Effector CD4-positive, alpha-beta T cell (primary cell): ENCODE measurements at places on chromosomes 1 and 21.

- no peak for DNase-seq
Measured at GRCh38 chr1:77540501-77541161, 141.8 kb downstream of the ZZZ3 start.

GRCh38 chr1:48582408-48582807 is 110.4 kb upstream of the SPATA6 start:
- no peak for DNase-seq

- DNase-seq, result no peak
Measured at GRCh38 chr1:6117624-6118023, 62.5 kb downstream of the CHD5 start.

- DNase-seq, result no peak
Measured at GRCh38 chr1:150572918-150573647, 6.3 kb downstream of the MCL1 start.

DNA sequence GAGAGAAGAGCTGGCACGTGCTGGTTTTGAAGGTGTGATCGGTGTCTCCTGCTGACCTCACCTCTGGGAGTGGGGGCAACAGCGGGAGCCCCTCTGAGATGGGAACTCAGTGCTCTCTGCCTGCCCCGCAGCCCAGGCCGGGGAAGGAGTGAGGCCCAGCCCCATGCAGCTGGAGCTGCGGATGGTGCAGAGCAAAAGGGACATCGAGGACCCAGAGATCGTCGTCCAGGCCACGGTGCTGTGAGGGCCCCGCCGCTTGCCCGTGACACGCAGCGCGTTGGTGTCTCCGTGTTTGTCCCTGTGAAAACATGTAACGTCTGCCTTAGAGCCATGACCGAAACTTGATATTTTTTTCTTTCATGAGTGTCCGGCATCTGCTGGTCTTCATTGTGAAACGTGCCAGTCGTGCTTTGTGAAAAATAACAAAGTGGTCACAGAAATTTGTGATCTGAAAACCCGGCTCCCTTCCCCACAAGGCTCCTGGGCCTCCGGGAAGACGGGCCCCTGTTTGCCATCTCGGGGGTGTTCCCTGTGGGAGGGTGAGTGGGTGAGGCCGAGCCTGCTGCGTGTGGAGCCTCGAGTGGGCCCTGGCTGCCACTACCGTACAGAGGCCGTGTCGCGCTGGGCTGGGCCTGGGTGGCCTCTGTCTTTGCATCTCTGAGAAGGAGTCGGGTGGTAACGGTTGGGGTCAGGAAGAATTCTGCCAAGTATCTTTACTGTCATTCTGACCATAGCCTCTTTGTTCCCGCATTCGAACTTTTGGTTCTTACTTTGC is 20.1 kb downstream of the CSTB start:
- DNase-seq, result no peak

DNA sequence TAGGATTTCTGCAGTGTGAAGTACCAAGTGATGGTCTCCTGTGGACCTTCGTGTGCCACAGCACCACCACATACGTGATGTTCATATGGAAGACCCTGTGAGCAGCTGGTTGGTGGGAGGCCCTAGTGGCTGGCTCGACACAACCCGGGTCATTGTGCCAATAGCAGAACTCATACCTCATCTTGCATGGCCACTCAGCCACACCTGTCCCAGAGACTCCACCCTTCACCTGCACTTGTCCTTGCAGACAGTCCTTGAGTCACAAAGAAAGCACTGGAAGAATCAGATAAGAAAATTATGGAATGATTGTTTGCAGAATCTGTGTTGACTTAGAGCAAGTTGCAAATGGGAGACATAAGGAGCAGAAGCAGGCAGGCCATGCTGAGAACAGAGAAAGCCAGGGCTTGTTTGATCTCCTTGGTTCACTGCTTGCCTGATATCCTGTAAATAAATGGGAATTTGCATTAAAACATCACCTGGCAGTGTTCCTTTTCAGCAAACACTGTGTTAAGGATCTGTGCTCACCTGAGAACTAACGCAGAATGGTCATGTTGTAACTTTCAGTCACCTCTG is 307.7 kb downstream of the SIPA1L2 start:
- no peak for DNase-seq

DNA sequence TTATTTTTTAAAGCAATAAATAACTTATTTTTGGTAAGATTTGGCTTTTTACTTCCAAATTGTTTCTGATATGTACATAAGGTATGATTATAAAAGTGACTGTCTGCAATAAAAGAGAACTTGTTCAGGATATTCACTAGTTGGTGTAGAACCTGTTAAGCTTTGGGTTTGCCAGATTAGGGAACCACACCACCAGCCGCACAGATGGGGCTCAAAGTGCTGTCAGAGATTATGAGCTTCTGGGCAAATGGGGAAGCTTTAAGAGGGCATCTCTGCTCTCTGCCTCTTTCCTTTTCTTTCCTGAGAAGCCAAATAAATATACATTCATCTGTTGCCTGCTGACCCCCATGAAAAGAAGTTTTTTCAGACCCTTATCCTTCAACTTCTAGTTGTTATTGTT is 25.4 kb downstream of the IVNS1ABP start:
- DNase-seq, result no peak

GRCh38 chr1:70288166-70288565 is 66.4 kb downstream of the ANKRD13C start:
- DNase-seq, result no peak

- no peak for DNase-seq
Measured at GRCh38 chr1:68918563-68918962, 421.7 kb upstream of the DEPDC1 start.

GRCh38 chr1:247528812-247529474 is 7.3 kb downstream of the OR2C3 start:
- no peak for DNase-seq

DNA sequence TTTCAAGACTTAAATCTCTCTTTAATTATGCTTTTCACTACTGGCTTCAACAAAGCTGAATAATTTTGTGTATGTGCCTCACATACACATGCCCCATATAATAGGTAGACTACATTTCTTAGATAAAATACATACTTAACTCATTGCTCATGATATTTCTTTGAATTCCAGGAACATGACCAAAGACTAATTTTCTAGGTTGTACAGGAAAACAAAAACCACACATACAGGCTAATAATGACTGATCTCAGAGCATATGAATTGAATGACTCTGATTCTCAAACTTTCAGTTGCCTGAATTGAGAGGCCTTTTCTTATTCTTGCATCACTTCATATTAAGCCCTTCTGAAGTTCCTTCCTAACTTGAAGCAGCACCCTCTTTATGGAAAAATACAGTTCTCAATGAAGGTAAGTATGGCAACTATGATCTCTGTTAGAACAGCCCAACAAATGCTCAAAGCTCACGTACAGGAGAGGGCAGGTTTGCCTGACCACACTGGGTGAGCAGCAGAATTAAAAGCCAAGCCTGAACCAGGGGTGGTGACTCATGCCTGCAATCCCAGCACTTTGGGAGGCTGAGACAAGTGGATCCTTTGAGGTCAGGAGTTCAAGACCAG is 22.6 kb upstream of the UAP1 start:
- DNase-seq, result no peak

- DNase-seq, result no peak
Measured at GRCh38 chr21:43274946-43275310, 106.1 kb downstream of the CRYAA start.

GRCh38 chr1:111045033-111045722 is 81.5 kb upstream of the LRIF1 start:
- DNase-seq, result no peak

DNA sequence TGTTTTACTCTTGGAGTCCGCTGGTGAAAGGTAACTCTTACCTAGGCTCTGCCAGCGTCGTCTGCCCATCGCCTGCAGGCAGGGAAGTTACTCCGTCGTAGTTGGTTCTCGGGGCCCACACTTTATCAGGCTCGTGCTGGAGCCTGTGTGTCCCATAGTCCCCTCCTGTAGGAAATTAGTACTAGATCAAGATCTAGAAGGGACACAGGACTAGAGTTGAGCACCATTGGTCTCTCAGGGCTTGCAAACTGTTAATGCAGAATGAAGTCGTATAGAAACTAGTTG is 940 bp downstream of the SRRM1 start:
- no peak for DNase-seq
